D341Med (cell line): ENCODE measurements at places on chromosomes 3 and 15.

DNA sequence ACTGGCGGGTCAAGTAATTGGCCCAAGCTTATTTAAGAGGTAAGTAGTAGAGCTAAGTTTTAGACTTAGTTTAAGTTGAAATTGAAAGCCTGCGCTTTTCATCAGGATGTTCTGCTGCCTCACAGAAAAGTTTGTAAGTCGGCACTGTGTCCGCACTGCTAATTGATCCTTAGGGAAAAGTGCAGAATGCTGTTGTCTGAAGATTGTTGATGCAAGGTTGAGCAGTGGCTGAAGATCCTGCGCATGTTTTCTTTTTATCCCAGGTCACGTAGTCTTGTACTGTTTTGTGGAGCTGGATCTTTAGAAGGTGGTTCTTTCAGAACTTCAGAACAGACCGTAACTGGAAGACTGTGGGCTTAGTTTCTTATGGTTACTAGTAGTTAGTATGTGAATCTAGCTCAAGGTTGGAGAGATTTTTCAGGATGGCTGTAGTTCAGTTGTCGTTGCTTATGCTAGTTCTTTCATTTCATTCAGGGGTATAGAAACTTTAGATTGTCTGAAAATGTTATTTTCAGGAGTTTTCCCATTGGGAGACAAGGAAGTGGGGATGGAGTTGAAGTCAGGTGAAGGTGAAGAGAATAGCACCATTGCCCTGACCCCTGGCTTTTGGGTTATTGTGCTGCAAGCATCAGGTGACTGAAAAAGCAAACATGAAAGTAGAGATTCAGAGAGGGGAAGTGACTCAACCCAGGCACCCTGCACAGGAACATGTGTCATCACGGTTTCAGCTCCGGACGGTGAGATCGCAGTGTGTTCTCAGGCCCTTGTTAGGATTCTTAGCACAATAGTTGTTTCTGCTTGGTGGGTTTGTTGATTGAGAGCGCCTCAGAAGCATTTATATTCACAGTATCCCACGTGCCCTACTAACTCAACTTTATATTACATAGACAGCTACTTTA, 32.8 kb downstream of the AKAP13 start:
- no peak for DNase-seq

DNA sequence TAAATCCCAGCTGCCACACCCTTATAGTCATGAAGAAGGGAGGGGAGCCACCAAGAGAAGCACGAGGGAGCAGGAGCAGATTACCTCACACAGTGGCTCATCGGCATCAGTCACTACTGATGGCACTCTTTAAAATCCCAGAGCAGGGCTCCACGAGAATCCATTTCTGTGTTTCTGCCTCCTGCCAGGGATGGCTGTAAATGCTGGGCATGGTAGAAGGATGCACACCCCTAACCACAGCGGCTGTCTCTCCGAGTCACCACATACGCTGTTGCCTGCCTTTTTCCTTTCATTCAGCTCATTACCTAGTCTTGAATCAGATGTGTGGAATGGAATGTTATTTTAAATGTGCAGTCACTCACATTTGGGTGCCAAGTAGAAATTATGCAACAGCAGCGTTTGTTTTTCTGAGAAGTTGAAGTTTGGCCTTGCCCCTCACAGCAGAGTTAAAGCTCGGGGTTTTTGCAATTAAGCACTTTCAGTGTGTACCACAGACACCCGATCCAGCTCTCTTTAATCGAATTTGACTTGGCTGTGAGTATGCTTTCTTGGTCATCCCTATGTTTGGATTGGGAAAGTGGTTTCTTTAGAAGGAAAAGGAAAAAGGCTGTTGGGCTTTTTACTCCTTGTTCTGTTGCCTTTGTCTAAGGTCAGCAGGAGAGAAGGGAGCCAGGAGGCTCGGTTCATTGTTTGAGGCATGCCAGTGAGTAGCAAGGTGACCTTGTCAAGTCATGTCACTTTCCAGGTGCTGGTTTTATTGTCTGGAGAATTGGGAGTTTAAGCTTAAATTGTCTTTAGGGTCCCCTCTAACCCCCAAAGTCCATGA, 284.2 kb upstream of the TPM1 start:
- DNase-seq, result no peak

- peak; percentile 73 for DNase-seq
These were observed 364.0 kb upstream of the RBMS3 start for GRCh38 chr3:28916713-28917499.

DNA sequence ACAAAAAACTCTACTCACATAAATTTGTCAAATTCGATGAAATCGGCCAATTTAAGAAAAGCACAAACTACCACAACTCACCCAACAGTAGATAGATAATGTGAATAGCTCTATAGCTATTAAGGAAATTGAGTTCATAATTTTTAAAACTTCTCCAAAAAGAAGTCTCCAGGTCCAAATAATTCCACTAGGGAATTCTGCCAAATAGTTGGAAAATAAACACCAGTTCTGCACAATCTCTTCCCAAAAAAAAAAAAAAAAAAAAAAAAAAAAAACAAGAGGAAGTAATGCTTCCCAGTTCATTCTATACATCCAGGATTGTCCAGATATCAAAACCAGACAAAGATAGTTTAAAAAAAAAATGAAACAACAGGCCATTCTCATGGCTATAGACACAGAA, 164.2 kb downstream of the POLR2M start:
- no peak for DNase-seq

GRCh38 chr3:24270204-24270691, 224.4 kb downstream of the THRB start:
- no peak for DNase-seq

GRCh38 chr3:160981217-160981938, 123.8 kb downstream of the B3GALNT1 start:
- DNase-seq, result no peak

DNA sequence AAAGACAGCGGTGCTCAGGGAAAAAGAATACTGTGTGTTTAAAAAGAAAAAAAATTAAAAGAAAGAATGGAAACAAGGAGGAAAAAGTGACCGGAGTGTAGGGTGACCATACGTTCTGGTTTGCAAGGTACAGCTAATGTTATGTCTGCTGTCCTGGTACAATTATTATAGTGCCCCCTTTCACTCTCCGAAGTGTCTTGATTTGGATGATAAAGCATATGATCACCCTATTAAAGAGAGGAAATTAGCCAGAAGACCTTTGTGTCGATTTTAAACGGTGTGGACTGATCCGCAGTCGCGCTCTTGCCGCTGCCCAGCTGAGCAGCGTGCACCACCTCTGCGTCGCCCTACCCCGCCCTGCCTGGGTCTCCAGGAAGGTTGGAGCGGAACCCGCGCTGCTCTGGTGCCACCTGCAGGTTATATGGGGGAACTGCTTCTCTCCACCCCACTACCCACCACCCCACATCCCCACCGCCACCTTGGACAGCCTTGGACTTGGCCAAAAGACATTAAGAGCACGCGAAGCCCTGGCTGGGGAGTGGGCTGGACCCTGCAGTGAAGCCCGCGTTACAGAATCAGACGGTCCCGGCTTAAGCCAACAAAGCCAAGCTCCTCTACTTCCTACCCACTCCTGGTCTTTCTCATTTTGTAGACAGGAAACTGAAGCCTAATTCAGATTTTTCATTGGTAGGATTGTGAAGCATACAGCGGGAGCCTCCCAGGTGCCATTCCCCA, 41.2 kb upstream of the UBE2Q2 start:
- peak; percentile 93 for DNase-seq

GRCh38 chr15:40892447-40893012, 1.7 kb upstream of the VPS18 start:
- no peak for DNase-seq
